ENCODE measurements at places on chromosomes 13 and 19.

GRCh38 chr13:57991041-57991440 is 359.5 kb downstream of the PCDH17 start:
- no peak for DNase-seq

DNA sequence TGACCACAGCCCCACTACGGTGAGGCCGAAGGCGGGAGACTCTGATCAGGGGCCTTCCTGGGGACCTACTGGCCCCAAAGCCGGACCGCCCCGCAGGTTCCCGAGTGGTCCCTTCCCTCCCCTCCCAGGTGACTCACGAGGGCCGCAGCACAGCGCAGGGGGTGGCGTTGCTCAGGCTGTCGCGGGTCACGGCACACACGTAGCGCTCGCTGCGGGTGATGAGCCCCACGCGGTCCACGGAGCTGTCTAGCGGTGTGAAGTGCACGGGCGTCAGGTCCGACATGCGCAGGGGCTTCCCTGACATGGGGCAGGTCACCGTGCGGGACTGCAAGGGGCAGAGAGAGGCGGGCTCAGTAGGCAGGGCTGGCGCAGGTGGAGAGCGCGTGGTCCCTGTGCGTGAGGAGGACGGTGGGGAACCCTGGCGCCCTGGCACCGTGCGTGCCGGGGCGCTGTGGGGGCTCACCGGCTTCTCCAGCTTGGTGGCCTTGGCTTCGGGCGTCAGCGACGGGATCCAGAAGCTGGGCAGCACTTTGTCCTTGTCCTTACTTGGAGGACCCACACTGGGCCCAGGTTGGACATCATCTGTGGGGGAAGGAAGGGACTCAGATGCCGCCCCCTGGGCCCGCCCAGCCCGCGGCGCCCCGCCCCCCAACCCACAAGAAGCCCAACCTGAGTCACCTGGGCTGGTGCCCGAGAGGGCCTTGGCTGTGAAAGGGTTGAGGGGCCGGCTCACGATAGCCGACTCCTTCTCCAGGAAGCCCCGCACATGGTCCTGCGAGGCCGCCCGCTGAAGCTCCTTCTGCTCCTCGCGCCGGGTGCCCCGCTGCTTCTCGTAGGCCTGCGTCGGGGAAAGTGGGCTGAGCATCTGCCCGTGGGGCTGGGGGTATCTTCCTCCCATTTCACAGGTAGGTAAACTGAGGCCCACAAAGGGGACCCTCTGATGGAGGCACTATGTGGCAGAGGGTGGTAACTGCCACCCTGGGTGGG is 23.7 kb downstream of the NOSIP start:
- DNase-seq = no peak

- DNase-seq = peak; percentile 24
These were observed 2.7 kb upstream of the HNRNPL start for GRCh38 chr19:38852231-38853044.

DNA sequence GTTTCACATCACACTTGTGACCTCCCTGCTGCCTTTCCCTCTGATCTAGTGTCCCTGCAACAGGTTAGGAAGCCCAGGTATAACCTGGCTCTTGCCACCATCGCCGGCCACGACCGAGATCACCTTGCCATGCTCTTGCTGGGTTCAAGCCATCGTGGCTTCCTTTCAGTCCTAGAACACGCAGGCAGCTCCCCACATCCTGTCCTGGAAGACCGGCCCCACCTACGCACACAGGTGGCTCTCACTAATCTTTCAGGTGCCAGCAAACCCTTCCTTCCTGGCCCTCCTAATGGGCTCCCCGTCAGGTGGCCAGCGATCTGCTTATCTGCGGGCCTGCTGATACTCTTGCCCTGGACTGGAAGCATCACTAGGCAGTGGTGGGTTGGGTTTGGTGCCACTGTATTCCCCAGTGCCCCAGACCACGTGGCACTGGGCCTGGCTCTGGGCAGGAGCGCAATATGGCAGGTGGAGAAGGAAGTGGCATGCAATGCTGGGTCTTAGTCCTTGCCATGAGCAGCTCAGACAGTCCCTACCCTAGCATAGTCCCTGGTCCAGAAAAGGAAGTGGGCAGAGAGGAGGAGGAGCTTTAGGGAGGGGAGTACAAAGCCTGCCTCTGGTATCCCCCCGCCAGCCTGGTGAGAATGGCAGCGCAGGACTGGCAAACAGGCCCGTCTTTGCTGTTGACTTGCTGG is 11.8 kb downstream of the PPP1R37 start:
- DNase-seq = no peak

DNA sequence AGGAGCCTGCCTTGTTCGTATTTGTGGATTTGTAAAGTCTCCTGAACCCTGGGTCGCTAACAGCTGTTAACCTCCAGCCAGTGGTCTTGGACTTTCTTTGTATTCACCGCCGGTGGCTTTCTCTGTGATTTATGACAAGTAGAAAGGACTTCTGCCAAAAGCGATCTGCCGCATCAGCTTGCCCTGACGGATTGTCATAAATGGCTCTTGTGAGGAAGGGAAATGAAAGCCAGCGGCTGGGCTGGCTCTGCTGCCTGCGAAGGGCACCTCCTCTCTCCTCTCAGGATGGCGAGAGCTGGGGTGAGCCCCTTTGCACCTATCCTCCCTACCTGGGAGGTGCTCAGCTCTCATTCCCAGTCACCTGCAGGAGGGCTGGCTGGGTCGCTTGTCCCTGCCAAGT is 25.6 kb downstream of the DHRS12 start:
- DNase-seq = no peak

DNA sequence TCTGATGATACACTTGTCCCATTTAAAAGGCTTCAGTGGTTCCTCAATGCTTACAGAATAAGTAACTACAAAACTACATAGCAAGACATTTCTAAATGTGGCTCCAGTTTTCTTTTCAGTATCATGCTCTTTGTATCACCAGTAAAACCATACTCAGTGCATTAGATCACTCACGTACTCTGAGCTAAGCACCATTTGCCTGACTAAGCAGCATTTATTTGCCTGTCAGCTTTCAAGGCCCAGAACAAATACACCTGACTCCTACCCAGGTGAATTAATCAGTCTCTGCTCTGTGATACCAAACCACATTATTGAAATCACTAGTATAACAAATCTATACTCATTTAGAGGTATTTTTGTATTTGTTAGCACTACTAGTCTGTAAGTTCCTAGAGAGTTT is 47.4 kb upstream of the PCDH20 start:
- no peak for DNase-seq

GRCh38 chr13:111251646-111252445 is 68.6 kb upstream of the TEX29 start:
- no peak for DNase-seq

- DNase-seq = no peak
These were observed 361.2 kb downstream of the SUCLA2 start for GRCh38 chr13:47639738-47640447.
